ENCODE measurements at places on chromosomes 2 and 18. TPM values are rescaled to one million over a fixed set of nuclear protein-coding genes. Genes with fewer than 3 reads are reported as not detected.

DNA sequence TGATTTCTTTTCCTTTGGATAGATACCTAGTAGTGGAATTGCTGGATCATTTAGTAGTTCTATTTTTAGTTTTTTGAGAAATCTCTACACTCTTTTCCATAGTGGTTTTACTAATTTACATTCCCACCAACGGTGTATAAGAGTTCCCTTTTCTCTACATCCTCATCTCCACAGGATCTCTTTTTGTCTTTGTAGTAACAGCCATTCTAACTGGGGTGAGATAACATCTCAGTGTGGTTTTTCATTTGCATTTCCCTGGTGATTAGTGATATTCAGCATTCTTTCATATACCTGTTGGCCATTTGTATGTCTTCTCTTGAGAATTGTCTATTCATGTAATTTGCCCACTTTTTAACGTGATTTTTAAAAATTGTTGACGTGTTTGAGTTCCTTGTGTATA is 13.8 kb downstream of the RFTN2 start:
- no peak for DNase-seq

- DNase-seq = no peak
Measured at GRCh38 chr2:223915071-223915470, 30.1 kb downstream of the WDFY1 start.

Gene DLGAP1
- 0.95 TPM for total RNA-seq

- peak; percentile 2 for DNase-seq
Measured at GRCh38 chr2:127508631-127509034, 17.7 kb downstream of the IWS1 start.

- no peak for DNase-seq
Measured at GRCh38 chr2:48423376-48423775, 106.6 kb upstream of the STON1 start.

- no peak for DNase-seq
Measured at GRCh38 chr2:219851801-219852481, 224.5 kb downstream of the SLC4A3 start.

DNA sequence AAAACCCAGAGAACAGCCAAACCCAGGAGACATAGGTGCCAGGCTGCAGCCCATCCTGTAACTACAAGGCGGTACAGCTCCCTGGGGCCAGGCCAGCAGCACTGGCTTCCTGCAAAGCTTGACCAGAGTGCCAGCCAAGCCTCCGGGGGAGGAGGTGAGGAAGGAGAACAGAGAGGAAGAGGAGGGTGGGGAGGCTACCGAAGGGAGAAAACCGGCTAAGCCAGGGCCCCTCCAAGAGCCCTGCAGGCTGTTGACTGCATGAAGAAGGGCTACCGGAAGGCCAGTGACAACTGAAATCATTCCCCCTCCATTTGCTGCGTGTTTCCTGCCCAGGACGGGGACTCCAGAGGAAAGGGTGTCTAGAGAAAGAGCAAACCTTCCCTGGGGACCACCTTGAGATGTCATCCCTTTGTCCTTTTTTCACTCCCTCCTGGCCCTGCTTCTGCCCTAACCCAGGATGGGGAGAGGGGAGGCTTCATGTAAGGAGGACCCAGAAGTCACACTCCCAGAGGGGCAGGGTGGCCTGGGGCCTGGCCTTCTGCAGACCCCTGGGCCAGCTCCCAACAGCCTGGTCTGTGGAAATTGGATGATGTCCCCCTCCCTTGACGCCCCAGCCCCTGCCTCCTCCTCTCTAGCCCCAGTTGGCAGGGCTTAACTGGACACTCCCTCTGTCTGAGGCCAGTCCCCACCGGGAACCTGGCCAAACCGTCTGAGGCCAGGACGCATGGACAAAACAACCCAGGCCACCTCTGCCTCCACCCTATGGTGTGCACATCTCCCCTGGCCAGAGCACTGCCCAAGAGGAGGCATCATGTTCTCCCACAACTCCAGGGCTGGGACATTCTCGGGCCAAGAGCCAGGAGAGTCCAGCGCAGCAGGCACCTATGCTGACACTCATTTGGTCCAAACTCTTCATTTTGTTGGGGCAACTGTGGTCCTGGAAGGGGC is 207.8 kb downstream of the CYP26B1 start:
- no peak for DNase-seq

DNA sequence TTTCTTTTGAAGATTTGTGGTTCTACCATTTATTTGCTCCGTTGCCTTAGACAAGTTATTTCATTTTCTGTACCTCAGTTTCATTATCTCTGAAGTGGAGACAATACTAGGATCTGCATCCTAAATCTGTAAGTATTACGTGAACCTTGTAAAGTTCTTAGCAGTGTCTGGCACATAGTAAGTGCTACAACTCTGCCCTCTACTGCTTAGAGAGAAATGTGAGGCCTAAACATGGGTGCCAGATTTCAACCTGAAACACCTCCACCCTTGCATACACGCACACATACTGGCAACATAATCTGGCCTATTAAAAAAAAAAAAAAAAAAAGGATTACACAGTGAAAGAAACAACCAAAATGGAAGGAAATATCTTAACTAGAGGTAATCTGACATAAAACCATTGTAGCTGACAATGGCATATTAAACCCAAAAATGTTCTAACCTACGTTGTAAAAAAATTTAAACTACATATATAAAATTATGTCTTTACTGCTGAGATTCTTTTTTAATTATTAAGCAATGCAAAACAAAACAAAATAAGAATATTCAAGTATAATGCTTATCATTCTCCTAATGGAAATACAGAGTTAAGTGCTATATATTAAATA is 132.6 kb downstream of the MAP2 start:
- no peak for DNase-seq

DNA sequence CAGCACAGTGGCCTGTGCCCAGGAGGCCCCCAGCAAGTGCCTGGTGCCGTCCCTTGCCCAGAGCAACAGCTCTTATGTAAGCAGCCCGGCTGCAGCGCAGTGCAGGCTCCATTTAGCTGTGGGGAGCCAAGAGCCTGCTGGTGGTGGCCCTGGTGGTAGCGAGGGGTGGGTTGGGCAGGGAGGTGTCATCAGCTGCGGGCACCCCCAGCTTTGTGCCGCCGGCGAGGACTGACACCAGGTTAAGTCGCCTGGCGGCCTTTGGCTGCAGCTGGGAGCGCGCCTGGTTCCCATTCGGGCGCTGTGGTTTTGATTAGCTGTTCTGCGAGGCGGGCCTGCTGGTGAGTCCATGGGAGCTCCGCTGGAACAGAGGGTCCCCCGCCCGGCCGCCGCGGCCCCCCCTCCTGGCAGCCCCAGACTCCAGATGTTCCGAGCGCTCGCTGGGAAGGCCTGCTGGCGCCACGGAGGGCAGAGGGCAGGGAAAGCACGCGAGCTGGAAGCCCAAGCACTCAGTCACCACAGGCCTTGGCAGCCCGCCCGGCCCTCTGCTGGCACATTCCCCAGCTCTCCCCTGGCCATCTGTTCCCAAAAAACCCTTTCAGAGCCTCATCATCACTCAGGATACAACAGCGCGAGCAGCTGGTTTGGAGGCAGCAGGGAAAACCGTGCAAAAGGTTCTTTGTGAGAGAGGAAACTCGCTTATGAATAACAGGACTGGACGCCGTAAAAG is 18.4 kb downstream of the ATOH8 start:
- DNase-seq = peak; percentile 24

GRCh38 chr18:31721601-31722000 is 37.2 kb upstream of the B4GALT6 start:
- no peak for DNase-seq

Gene B3GNT2
- 38.6 TPM for total RNA-seq

DNA sequence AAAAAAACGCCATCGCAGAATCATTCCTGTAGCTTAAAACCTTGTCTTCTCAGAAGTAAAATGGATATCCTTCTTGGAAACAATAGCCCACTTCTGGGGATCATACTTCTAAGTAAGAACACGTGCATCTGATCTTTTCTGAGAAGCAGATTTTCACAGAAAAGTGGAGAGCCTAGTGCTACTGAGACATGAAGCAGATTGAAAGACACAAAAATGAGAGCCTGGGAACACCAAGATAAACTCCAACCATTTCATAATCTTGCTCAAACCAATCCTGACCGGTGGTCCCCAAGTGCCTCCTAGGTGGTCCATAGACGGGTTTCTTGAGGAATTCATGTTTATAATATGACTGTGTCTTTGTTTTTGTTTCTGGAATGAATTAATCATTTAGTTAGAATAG is 191.2 kb downstream of the IRS1 start:
- DNase-seq = no peak

DNA sequence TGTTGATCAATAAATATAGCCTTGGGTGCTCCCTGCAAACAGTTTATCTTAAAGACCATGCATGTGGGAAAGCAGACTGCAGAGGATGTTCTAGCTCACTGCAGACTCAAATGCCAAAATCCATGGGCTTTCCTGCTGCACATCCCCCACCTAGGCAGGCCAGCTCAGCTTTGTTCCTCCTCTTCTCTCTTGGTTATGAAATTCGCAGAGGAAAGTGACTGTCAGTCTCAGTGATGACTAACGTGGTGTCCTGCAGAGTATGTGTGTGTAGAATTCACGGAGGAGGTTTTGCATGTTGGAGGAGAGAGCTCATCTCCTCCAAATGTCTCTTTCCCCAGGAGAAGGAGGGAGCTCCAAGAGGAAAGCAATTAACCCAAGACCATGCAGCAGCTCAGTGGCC is 21.4 kb upstream of the KCNS3 start:
- no peak for DNase-seq

Gene ACTG2
- 37.7 TPM for total RNA-seq

DNA sequence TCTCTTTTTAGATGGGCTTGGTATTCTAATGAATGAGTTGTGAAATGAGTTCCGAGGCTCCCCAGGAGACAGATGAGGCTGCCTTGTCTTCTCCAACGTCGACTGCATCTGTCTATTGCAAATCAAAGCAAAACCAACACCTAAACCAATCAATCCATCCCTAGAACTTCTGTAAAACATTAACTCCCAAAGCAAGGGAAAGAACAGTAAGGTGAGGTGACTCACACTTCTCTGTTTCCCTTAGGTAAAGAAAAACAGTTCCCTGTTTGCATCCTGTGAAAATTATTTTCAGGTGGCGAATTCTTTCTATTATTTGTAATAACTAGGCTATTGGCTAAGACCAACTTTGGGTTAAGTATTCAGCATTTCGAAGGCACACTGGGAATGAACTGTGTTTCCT is 249.4 kb downstream of the EPHA4 start:
- no peak for DNase-seq

Measured in esophagus squamous epithelium (tissue), 5 donors.